ENCODE measurements at places on chromosomes 2 and 18. TPM values are rescaled to one million over a fixed set of nuclear protein-coding genes. Genes with fewer than 3 reads are reported as not detected.

Gene HAAO
- total RNA-seq, result 6.3 TPM

Gene NTSR2
- total RNA-seq, result not detected

Gene SLC4A5
- total RNA-seq, result under 0.01 TPM

Gene PPM1G
- 52.3 TPM for total RNA-seq
